Osteocyte (in vitro differentiated cells): ENCODE measurements at places on chromosomes 11 and 22. TPM values are rescaled to one million over a fixed set of nuclear protein-coding genes. Genes with fewer than 3 reads are reported as not detected.
A peak's percentile ranks its signal among the peaks of the same experiment; 100 is the strongest.

DNA sequence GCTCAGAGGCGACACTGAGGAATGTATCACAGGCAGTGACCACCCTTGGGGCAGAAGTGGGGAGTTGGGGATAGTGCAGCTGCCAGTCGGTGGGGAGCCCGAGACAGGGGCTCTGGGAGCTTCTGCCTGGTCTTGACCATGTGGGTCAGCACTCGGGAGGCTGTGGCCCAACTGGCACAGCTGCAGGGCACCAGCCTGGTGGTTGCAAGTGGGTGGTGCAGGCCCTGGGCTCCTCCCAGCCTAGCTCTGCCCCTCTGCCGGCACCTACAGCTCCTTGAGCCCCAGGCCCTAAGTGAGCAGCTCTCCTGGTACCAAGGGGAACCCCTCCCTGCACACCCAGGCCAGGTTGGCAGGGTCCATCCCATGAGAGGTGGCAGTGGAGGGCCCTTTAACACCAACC lies 12.6 kb upstream of the RASL10A start:
- no peak for DNase-seq

DNA sequence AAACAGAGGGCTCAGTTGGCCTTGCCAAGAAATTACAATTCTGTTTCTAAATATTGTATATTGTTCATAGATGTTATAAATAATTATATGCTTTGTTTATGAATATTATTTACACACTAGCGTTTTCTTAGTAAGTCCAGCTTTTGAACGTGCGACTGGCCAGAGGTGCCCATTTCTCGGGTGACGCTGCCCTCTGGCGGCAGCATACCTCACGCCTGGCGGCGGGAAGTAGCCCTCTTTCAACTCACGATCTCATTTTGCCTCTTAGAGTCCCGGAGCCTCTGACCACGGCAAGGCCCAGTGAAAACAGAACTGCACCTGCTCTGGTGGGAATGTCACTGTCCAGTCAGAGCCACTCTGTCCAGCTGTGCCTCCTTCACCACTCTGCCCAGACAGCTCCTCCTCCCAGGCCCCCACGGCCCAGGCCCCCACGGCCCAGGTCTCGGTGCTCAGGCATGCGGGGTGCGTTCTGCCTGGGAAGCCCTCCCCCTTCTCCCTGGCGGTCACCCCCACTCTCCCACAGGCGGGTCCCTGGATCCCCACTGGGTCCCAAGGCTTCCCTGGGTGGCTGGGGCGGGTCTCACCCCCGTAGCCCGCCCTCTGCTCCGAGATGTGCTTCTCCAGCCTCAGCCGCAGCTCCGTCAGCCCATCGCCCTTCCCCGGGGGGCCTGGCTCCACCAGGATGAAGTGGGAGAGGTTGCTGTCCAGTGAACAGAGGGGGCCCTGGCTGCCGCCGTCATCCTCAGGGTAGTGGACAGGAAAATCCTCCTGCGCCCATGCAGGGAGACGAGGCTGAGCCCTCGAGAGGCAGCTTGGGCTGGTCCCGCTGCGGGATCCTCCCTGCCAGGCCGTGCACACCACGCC lies 19.3 kb downstream of the TSSC4 start:
- DNase-seq = no peak

GRCh38 chr11:131408025-131408640 lies 37.7 kb downstream of the NTM start:
- no peak for DNase-seq

GRCh38 chr22:24695060-24695459 lies 79.5 kb downstream of the PIWIL3 start:
- no peak for DNase-seq

DNA sequence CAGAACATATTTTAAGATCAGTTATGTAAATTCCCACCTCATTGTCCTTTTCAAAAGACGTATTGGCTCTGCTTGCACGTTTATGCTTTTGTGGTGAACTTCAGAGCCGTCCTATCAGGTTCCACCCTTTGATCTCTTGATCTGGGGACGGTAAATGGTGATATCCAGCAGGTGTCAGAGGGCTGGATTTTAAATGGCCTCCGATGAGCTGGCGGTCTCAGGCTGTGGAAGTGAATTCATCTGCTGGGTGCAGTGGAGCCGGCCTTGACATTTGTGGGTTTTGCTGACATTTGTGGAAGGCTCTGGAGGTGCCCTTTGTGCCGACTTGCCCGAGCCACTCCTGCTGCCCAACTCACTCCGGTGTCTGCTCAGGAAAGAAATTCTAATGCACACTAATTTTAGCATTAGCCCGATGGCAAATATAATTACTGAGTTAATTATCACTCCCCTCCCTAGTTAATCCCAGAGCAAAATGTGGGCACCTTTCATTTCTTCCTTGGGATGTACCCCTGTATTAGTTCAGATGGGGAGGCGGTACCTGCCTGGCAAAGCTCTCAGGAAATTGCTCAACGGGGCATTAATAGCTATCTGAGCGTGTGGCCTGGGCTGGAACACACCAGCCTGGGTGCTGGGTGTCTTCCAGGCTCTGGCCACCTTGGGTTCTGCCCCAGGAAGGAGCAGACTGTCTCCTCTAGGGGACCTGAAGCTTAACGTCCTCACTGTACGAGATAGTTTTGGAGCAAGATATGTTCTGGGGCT lies 9.1 kb downstream of the LRP5 start:
- DNase-seq = no peak

DNA sequence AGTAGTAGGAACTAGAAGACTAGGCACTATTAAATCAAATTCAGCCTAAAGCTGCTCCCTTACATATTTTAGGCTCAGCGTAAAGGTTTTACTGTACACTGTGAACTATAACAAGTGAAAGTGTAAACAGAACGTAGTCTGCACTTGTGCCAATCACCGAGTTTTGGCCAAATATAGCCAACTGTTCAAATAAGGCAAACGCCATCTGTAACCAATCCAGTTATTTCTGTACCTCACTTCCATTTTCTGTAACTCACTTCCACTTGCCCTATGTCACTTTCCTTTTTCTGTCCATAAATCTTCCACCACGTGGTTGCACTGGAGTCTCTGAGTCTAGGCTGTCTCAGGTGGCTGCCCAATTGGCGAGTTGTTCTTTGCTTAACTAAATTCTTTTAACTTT lies 2132.2 kb downstream of the LRRC4C start:
- DNase-seq = no peak

DNA sequence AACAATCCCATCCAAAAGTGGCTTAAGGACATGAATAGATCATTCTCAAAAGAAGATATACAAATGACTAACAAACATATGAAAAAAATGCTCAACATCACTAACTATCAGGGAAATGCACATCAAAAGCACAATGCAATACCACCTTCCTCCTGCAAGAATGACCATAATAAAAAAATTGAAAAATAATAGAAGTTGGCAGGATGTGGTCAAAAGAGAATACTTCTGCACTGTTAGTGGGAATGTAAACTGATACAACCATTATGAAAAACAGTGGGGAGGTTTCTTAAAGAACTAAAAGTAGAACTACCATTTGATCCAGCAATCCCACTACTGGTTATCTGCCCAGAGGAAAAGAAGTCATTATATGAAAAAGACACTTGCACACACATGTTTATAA lies 77.7 kb upstream of the SC5D start:
- DNase-seq = no peak

DNA sequence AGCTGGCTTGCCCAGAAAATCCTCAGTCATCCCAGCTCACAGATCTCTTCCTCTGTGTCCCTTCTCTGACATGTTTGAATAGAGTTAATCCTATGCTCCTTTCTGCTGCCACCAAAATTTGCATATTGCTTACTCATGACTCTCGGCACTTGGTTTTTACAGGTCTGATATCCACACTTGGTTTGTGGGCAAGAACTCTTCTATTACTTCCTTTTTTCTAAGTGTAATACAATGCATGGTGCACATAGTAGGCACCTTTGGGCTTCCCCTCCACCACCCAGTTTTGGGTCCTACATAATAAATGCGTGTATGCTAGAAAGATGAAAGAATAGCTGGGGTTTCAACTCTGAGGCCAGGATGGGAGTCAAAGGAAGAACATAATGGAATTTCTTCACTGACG lies 69.7 kb upstream of the GRK3 start:
- no peak for DNase-seq

DNA sequence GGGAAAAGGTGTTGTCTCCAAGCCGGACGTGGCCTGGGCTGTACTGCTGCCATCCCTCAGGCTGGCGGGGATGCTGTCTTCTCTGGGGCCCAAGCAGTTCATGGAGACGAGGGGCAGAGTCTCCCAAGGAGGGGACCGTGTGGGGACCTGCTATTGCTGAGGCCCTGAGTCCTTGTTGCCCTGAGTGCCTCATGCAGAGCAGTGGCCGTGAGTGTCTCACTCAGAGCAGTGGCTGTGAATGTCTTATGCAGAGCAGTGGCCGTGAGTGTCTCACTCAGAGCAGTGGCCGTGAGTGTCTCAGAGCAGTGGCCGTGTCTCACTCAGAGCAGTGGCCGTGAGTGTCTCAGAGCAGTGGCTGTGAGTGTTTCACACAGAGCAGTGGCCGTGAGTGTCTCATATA lies 54.7 kb downstream of the GRAMD4 start:
- DNase-seq = no peak

DNA sequence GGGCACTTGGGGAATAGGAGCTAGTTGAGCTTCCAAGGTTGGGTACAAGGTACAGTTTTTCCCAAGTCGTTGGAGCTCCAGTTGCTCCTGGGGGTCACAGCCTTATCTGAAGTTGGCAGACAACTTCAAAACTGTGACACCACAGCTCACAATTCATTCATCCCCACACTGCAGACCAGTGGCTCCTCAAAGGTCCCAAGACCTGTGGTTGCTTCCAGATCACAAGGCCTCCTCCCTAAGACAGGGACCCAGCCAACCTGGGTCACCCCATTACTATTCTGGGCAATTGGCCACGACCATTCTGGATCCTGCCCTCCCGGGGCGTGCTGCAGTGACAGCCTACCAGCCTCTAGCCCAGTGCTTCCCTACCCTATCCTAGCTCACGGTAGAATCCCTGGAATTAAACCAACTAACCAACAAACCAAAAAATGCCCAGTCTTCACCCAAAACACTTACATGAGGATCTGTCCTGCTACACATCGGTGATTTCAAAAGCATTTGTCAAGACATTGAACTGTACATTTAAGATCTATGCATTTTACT lies 862 bp upstream of the PDXP start:
- no peak for DNase-seq

GRCh38 chr11:15668718-15669117 lies 554.0 kb downstream of the INSC start:
- DNase-seq = peak; percentile 8

DNA sequence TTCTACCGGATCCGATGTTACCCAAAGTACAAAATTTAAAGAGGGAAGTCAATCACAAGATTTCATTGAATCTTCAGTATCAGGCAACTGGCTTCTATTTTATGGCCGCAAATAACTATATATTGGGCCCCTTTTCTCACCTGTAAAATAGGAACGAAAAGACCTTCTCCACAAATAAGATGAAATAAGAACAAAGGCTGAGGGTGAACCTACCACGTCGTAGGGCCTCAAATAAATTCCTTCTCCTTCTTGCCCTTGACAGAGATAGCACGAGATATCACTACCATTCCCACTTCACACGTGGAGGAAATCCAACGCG lies 794 bp upstream of the EMSY start:
- no peak for DNase-seq

- DNase-seq = no peak
These were observed 18.8 kb upstream of the P4HA3 start for GRCh38 chr11:74330075-74330858.

DNA sequence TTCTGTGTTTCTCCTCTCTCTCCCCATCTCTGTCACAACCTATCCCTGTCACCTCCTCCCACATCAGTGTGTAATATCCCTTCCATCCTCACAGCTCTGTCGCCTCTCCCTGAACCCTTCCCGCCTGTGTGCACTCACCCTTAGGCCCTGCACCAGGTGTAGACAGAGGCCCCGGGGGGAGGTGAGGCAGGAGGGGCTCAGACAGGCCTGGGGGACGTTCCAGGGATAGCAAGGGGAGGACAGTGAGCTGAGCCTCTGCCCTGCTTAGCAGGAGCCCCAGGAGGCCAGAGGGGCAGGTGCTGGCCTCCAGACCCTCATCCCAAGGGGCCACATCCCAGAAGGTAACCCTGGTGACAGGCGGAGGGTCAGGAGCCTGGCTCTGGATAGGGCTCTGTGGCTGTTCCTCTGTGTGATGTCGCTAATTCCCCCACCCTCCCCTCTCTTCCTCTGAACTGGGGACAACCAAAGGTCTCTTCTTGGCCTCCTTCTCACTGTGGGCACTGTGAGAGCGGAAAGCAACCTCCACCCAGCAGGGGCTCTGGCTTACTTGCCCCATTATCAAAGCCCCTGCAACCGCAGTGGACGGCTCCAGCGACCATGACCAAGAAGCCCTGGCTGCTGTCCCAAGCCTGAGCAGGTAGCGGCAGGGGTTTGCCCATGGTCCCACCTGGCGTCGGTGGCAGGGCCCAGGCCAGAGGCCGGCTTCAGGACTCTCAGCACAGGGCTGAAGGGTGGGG lies 35.7 kb downstream of the KCNJ4 start:
- no peak for DNase-seq

DNA sequence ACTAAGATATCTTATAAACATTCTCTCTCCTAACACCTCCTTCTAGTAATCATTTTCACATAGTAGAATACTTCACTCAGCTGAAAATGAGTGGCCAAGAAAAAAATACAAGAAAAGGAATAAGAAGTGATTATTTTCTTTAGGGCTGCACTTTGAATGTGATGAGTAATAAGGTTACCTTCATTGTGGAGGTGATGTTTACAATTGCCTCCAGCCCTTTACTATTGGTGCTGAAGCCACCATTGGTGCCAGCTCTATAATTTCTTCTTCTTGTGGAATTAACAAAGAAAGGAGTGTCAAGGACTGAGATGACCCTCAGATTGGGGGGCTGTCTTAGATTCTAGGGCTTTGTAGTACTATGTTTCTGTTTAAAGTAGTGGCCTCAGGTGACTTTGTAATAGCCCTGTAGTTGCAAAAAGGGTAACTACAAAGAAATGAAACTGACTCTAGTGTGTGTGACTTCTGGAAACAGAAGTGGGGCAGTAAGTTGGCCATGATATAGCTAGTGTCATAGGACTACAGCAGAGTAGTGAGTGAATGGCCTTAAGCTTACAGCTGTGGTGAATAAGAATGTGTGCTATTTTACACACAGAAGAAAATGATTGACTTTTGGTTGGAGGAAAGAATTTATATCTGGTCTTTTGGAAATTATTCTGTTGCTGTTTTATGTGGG lies 287.2 kb downstream of the TMEM135 start:
- no peak for DNase-seq

GRCh38 chr11:22405377-22405776 lies 67.2 kb downstream of the SLC17A6 start:
- no peak for DNase-seq

The ANKK1 gene
- total RNA-seq = not detected in 2 replicates

The HTR3B gene
- total RNA-seq = not detected in 2 replicates

The KRTAP5-9 gene
- total RNA-seq = not detected in 2 replicates

The APOL5 gene
- total RNA-seq = not detected in 2 replicates

The ZNF280A gene
- total RNA-seq = not detected in 2 replicates

The SLC22A25 gene
- not detected in 2 replicates for total RNA-seq

The OR5T1 gene
- not detected in 2 replicates for total RNA-seq

The PRG3 gene
- total RNA-seq = not detected in 2 replicates

The TPBGL gene
- total RNA-seq = 0.13 TPM in 1 of 2 replicates, not detected in the other

The FAM111B gene
- 2.7 and 2.8 TPM in 2 replicates for total RNA-seq

The FOLR3 gene
- not detected in 2 replicates for total RNA-seq

The AQP11 gene
- 0.76 and 0.91 TPM in 2 replicates for total RNA-seq

The CHST1 gene
- 0.16 and 0.67 TPM in 2 replicates for total RNA-seq
